ENCODE measurements at places on chromosomes 11 and 22.

GRCh38 chr22:43477966-43478365, 66.2 kb downstream of the MPPED1 start:
- no peak for DNase-seq

GRCh38 chr11:71236836-71237475, 15.4 kb downstream of the SHANK2 start:
- DNase-seq = no peak

DNA sequence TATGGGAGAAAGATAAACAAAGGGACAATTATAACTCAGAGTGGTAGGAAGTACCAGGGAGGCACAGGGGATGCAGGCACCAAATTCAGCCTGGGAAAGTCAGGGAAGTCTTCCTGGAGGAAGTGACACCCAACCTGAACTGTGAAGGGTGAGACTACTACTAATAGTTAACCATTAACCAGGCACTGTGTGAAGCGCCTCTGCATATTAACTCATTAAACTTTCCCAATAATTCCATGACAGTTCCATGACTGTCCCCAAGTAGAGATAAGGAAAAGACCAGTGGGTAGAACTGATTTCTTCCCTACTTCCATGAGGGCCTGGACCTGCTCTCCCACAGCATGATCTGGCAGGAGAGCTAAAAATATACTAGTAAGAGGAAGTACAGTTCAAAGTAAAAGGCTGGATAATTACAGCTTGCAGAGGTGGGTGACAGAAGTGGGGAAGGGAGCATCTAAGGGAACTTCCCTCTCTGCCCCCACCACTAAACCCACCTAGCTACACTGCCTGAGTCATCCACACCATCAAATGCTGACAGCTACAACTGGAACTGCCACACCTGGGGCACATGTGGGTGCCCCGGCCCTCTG, 4.7 kb upstream of the AP1B1 start:
- no peak for DNase-seq

DNA sequence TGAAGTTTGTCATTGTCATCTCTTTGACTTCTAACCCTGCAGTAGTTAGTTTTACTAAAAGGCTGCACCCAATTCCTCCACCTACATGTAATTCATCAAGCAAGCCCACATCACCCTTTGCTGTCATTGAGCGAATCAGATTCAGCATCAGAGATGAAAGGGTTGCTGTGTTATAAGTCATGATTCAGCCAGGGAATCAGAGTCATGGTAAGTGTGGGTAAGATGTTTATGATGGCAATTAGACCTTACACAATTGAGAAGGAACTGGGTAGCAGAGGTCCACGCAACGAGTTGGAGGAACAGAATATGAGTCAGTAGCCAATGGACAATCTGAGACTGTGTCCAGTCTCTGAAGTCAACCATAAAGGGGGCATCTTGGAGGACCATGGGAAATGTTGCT, 162.8 kb upstream of the SNX19 start:
- DNase-seq = no peak

DNA sequence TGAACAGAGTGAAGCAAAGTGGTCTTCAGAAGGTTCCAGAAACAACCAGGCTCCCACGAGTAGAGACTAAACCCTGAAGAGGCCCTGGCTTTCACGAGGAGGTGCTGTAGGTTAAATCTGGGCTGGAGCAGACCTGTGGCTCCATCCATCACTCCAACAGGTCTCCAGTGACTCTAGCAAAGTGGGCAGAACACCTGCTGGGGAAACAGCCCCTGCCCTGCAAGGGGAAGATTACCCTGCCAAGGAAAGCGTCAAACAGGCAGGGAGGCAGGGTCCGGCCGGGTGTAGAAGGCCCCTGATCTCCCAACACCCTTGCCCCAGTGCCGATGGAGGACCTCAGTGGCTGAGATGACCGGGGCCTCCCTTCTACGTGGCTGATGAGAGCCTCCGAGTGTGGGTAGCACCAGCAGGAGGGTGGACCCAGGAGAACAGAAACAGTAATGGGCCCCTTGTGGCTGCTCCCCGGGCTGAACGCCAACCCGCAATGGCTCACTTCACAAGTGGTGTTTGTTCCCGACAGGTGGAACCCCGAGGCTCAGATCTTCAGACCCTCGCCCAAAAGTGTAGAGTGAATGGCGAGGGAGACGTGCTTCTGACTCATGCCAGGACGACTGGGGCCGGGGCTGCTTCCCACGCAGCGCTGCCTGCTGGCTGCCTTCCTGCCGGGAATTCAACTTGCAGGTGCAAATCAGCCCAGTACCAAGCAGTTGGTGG, 112.0 kb downstream of the SHANK2 start:
- no peak for DNase-seq

DNA sequence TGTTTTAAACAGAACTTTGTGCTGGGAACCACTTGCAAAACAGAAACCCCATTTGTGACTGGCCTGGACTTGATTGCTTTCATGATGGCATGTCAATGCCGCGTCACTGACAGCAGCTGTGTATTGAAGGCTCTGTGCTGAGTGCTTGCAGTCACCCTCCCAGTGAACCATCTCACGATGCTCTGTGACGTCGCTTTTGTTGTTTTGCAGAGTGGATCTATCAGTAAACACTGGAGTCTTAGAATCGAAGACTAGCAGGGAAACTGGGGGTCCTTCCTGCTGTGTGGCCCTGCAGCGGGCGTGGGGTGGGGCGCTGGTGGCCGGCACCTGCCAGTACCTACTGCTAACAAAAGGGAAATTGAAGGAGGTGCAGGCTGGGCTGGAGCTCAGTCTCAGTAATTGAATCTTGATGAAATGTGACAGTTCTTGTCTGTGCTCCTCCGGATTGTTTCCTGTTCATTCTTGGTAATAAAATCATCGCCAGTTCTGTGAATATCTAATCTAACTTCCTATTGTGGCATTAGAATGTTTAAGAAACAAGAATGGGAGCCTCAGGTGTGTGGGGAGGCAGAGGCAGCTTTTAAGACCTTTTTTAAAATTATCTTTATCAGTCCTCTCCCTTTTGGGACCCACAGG, 50.5 kb upstream of the PARVG start:
- no peak for DNase-seq

DNA sequence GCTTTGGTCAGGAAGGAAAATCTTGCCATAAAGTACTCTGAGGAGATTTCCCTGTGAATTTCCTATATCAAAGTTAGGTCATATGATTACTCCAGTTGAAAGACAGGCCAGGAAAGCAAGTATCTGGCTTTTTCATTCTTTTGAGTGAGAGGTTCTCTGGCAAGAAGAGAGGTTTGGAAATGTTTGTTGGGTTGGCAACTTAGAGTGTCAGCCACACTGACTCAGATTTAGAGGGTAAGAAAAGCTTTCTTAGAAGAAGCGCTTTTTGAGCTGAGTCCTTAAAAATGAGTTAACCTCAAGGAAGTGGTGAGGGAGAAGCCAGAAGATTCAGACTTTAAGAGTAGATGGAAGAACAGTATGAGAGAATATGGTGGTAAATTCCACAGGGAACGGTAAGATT, 86.1 kb upstream of the BDNF start:
- no peak for DNase-seq

DNA sequence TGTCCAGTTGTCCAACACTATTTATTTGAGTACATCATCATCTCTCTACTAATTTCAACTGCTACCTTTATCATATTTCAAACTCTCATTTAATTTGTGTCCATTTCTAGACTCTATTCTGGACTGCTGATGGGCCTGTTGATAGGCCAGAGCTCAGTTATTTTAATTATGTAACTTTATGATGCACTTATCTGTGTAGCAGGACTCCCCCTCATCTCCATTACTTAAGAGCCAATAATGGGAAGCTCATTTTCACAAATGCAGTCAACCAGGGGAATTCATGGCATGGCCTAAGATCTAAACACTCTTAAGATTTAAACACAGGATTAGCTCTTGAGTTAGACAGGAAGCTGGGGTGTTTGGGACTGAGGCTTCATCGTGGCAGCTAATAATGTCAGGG, 21.4 kb downstream of the KCNQ1OT1 start:
- DNase-seq = no peak

DNA sequence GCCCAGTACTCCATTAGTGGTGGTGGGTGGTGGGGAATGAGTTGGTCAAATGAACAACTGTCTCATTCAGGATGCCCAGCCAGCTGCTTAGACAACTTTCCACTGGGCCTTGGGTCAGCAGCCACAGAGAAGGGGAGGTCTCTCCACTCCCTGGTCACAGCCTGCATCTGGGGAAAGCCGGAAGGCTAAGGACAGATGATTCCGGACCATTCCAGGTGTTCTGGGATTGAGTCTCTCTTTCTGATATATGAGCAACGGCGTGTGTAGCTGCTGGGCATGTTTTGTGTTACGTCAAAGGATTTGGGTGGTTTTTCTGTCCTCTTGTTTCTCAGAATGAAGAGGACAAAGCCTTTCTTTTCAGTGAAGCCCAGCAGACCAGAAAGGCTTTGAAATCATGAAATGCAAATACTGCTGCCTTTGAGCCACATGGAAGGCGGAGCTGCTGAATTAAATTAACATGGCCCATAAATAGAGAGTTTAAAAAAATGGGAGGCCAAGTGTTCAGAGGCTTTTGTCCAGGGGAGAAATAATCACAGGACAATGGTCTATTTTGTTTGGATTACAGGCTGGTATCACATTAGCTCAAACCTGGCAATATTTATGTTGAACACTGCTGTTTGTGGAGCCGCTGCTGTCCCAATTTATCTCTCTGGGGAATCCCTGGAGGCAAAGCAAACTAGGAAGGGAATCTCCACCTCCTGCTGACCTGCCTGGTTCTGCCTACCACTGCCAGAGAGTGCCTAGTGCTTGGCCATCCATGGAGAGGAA, 234.4 kb upstream of the E2F8 start:
- DNase-seq = no peak

DNA sequence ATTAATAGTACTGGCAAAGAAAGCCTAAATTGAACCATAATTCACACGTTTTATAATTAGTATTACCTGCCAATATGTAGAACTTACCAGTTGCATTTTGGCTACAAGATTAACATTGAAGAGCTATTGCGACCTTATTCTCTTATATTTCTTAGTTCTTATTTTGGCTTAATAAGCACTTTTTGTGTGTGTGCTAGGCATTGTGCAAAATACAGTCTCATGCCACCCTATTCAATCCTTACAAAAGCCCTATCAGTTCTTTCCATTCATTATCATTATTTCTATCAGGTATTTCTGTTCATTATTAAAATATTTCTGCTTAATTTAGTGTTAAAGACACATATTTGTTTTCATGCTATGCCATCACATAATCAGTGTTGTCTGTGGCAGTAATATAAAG, 41.2 kb downstream of the MAML2 start:
- DNase-seq = no peak

- no peak for DNase-seq
Measured at GRCh38 chr22:22479116-22479515, 29.4 kb downstream of the ZNF280B start.

- DNase-seq = no peak
Measured at GRCh38 chr22:25156736-25157135, 42.9 kb upstream of the CRYBB3 start.

GRCh38 chr11:118606157-118606843, 1.1 kb upstream of the PHLDB1 start:
- DNase-seq = no peak

DNA sequence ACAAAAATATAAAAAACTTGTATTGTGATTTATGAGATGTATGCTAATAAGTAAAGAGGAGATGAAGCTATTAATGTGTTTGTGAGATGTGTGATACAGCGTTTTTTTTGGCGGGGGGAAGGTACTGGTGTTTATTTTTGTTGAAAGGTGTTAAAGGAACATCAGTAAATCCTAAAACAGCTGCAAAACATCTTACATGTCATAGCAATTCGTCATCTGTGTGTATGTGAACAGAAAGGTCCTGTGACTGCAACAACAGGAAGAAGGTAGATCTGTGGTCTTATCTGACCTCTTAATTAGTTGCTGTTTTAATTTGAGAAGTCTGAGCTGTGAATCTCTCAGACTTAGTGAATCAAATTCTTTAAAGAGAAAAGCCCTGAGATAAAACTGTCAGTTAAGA, 1041.1 kb downstream of the JRKL start:
- DNase-seq = no peak

GRCh38 chr22:35368386-35368785, 12.5 kb upstream of the HMOX1 start:
- no peak for DNase-seq
